ENCODE measurements at places on chromosomes 6 and 20.

GRCh38 chr6:259901-260508, 32.3 kb upstream of the DUSP22 start:
- DNase-seq: no peak

- no peak for DNase-seq
Observed at GRCh38 chr6:158570681-158570962, 10.7 kb downstream of the TMEM181 start.

- DNase-seq: no peak
Observed at GRCh38 chr6:108464418-108465097, 96.2 kb upstream of the FOXO3 start.

- DNase-seq: no peak
Observed at GRCh38 chr20:13317439-13317838, 96.4 kb downstream of the ISM1 start.

- no peak for DNase-seq
Observed at GRCh38 chr6:52636830-52637229, 34.1 kb upstream of the TMEM14A start.

DNA sequence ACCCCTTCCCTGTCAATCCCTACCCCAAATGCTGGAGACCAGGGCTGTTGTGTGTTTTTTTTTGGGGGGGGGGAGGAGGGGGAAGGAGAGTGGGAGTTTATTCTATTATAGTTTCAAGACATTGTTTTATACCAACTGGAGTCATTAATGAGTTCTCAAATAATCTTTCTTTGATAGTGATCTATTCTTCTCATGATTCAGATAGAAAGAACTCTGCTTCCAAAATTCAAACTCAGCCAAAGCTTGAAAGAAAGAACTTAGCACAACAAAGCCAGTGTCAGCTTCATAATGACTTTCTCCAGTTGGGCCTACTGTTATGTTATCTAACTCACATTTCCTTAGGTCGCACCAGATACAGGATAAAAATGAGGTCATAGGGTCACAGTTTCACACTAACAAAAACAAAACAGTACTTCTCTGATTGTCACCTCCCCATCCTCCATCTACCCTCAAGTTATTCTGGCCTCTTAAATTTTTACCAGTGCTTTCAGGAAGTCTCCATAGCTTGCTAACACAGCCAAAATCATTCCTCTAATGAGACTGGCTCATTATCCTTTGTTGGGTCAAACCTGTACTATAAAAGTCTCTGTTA, 19.0 kb upstream of the MAP3K7 start:
- DNase-seq: no peak

DNA sequence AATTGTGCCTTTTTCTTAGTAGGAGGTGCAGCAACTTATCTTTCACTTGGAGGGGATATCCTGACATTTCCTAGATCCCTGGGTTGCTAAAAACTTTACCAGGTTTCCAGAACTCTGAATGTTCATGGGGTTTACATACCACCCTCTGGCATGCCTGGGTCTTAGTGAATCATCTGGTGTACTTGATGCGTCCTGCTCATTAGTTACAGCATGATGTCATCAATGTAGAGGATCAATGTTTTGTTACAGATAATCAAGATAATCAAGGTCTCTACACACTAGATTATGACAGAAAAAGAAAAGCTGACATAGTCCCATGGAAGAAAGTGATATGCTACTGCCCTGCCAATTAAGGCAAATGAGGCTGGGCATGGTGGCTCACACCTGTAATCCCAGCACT, 27.0 kb downstream of the FITM2 start:
- no peak for DNase-seq

GRCh38 chr20:16388731-16389130, 184.5 kb downstream of the KIF16B start:
- DNase-seq: no peak

DNA sequence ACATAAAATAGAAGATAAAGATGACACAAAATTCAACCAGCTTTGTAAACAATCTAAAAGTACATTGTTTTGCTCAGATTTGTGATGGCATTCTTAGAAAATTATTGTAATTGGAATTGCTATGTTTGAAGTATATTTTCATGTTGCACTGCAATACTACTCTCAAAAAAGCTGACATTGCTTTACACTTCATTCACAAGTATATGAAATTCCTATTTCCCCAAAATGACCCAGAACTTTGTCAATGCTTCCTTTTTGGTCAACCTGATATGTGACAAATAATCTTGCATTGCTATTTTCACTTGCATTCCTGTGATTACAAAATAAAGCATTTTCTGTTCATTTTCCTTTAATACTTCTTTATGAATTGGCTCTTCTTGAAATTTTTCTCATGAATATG, 104.1 kb upstream of the BMP5 start:
- no peak for DNase-seq

- no peak for DNase-seq
Observed at GRCh38 chr6:35295521-35296315, 1.9 kb upstream of the DEF6 start.

- no peak for DNase-seq
Observed at GRCh38 chr6:112413780-112414179, 66.7 kb downstream of the RFPL4B start.

GRCh38 chr6:163616452-163616851, 201.9 kb downstream of the QKI start:
- DNase-seq: no peak

GRCh38 chr6:7052443-7053011, 55.2 kb upstream of the RREB1 start:
- no peak for DNase-seq

GRCh38 chr20:37401930-37402675, 56.2 kb downstream of the SRC start:
- DNase-seq: no peak

- DNase-seq: no peak
Observed at GRCh38 chr6:112332274-112332673, 14.9 kb upstream of the RFPL4B start.

- no peak for DNase-seq
Observed at GRCh38 chr20:50027611-50028105, 44.9 kb downstream of the SNAI1 start.

DNA sequence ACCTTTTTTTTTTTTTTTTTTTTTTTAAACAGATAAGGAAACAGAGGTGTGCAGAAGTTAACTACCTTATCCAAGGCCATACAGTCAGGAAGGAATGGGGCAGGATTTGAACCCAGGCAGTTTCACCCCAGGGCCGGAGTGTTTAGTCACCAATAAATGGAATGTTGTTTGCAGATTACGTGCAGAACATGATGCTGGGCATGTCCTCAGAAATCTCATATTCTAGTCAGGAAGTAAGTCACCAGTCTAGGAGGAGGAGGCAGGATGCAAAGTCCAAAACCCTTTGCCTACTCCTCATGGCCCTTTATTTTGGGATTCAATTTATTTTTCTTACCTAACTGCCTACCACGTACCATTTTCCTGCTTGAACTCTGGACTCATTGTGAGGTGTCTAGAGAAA, 57.1 kb upstream of the LRRC1 start:
- DNase-seq: no peak

- no peak for DNase-seq
Observed at GRCh38 chr6:137099689-137100403, 55.1 kb upstream of the IL20RA start.

- DNase-seq: no peak
Observed at GRCh38 chr6:7197747-7198146, 90.0 kb downstream of the RREB1 start.

- DNase-seq: no peak
Observed at GRCh38 chr6:147160593-147160992, 43.6 kb upstream of the STXBP5 start.

GRCh38 chr20:50654904-50655303, 36.4 kb downstream of the RIPOR3 start:
- DNase-seq: no peak

- DNase-seq: peak; percentile 58
Observed at GRCh38 chr20:59933849-59934585, 580 bp upstream of the SYCP2 start.

DNA sequence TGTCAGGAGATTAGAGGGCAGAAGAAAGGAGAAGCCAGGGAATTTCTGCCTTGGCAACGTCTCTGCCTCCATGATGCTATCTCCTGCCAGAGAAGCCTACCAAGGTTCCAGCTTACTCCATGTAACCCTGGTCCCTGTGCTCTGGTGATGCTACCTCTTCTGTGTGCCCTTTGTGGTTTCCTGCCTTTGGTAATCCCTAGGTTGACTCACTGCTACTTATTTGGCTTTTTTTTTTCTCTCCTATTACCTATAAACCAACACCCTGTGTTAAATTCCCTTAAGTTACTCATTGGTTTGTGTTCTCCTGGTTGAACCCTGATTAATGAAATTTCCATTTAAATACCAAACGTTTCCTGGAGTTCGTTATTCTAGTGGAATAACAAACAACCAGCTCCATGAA, 527.8 kb upstream of the FLRT3 start:
- no peak for DNase-seq

DNA sequence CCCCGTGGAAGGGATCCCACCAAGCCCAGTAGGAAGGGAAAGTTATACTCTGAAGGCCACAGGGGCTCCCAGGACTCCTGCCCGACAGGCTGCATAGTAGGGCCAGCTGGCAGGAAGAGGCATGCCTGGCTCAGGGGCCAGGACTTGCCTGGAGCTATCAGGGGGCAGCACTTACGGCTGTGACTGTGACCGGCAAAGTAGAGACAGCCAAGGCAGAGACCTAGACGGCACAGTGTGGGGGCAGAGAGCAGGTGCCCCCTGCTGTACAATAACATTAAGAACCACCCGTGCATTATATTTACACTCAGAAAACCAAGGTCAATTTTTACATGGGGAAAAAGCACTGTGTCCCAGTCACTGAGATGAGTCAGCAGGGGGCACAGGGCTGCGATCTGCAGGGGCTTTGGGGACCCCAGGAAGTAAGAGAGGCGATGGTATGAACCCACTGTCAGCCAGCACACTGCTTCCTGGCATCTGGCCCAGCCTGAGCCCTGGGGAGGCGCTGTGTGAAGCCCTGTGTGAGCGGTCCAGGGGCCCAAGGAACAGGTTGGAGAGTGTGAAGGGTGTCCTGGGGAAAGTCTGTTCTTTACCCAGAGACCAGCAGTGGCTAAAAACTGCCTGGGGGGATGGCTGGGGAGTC, 9.9 kb downstream of the CCDC167 start:
- DNase-seq: no peak

DNA sequence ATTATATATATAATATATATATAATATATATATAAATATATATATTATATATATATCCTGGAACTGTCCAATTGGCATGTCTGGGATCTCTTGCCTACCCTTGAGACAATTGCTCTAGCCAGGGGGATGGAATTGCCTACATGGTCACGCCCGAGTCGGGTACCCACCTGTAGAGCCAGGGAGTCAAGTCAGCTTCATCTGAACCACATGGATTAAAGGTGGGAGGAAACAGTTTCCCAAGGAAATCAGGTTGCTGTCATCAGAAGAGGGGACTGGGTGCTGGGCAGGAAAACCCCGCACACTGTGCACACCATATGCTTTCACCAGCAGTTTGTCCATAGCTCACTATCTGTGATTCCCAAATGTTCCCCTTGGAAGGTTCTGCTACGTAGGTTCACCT, 252.5 kb upstream of the NOX3 start:
- no peak for DNase-seq

DNA sequence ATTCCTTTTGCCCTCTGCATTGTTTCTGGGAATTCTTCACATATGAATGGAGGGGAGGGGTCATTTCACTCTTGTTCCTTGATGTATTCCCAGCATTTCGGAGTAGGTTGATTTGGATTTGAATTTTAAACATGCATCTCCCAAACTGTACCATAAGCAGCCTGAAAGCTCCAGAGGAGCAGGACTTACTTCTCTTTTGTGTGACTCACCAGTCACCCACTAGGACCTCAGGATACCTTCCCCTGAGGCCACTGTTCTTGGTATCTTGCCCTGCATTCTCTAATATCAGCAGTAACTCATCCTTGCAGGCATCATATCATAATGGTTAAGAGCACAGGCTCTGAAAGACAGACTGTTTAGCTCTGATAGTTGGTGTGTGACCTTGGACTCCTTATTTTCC, 703 bp downstream of the MRPL2 start:
- no peak for DNase-seq

DNA sequence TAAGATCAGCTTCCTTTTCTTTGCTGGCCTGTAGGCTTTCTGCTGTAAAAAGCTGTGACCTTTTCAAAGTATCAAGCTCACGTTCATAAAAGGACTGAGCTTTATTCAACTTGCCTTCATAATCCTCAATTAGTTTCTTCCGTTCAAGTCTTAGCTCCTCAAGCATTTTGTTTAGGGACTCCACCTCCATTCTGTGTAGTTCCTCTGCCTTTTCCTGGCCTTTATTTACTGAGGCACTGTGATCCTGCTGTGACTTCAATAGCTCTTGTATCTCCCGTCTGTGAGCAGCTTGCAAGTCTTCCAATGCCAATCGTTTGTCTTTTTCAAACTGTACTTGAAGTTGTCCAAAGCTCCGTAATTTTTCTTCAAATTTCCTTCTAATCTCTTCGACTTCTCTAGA, 54.4 kb downstream of the FAM184A start:
- no peak for DNase-seq

- no peak for DNase-seq
Observed at GRCh38 chr6:144722154-144722737, 437.1 kb downstream of the UTRN start.

DNA sequence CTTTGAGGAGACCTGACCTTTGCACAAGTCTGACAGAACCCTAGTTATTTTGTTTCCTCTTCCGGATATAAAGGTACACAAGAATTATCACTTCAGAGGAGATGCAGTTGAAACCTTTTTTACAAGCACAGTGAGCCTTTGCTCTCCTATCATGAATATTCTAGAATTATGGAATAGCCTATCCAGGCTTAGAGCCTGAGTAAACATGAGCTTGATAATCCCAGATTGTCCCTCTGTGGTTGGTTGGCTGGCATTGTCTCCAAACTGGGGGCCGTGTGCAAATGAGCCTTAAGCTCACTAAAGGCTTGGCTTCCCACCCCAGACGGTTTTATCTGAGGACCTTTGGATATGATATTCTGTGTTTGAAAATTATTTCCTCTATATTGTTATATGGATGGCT, 32.0 kb downstream of the BTBD3 start:
- DNase-seq: no peak
